ENCODE measurements at places on chromosomes 3 and 15. TPM values are rescaled to one million over a fixed set of nuclear protein-coding genes. Genes with fewer than 3 reads are reported as not detected.
A peak's percentile ranks its signal among the peaks of the same experiment; 100 is the strongest.

DNA sequence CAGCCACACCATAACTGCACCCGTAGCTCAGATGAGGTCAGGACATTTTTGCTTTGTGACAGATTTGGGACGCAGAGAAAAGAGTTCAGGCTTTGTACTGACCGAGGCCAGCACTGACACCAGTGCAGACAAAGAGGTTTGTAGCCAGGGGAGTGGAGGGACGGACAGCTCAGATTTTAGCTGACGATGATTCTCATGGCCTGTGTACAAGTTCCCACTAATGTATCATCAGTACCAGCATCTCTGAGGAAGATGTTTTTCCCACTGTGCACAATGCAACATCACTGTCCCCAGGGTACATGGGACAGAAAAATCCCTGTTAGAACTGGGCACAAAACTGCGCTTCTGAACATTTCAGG is 112.7 kb downstream of the SLCO3A1 start:
- DNase-seq = no peak

DNA sequence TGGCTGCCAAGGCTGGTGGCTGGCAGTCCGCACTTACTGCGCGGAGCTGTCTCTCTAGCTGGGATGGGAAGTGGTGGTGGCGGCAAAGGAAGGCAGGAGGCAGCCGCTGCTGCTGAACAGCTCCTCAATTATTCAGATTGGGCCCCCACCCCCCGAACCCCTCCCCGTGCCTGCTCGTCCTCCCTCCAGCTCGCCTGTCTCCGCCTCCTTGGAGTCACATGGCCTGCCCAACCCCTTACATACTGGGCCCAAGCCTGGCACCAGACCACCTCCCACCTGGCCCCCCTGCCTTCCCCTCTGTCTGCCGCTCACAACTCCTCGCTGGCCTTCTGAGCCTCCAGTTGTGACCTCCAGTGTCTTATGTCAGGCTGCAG is at the start of gene SLC7A14:
Gene SLC7A14 (minus strand): TSS at position 139 of the 374 bp plus-strand sequence. CDS start 59,139 bp downstream, outside the sequence.
- no peak for DNase-seq

- no peak for DNase-seq
These were observed 95.6 kb downstream of the SCAPER start for GRCh38 chr15:76809412-76810103.

DNA sequence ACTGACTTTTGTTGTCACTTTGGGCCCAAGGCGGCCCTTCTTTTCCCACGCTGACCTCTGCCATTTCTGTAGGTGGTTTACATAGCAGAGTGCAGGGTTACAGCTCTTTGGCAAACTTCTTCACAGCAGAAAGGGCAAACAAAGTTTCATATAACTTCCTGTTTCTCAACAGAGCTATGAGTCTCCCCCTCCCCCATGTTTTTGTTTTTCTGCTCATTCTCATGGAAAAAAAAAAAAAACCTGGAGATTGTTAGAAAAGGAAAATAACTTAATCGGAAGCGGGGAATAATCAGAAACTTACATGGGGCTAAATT is 342.0 kb upstream of the NR2F2 start:
- no peak for DNase-seq

Gene TMEM158
- 0.82 TPM for total RNA-seq

DNA sequence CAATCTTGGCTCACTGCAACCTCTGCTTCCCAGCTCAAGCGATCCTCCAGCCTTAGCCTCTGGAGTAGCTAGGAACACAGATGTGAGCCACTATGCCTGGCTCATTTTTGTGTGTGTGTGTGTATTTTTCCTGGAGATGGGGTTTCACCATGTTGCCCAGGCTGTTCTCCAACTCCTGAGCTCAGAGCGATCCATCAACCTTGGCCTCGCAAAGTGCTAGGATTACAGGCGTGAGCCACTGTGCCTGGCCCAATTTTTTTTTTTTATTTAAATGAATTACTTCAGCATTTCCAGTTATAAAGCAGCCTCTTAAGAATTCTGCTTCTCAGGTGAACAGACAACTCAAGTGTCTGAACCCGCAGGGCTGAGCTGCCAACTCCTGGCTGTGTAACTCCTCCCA is 20.1 kb upstream of the ST3GAL6 start:
- no peak for DNase-seq

GRCh38 chr3:124201786-124202185 is 209.9 kb upstream of the ROPN1 start:
- DNase-seq = no peak

GRCh38 chr3:58580826-58581327 is 3.7 kb upstream of the FAM107A start:
- peak; percentile 24 for DNase-seq

Gene CHDH
- 32.4 TPM for total RNA-seq

GRCh38 chr15:62736756-62737155 is 305.8 kb upstream of the TPM1 start:
- no peak for DNase-seq

- no peak for DNase-seq
These were observed 307.2 kb downstream of the FEZF2 start for GRCh38 chr3:62065985-62066693.

- DNase-seq = peak; percentile 67
These were observed 11.8 kb upstream of the HES1 start for GRCh38 chr3:194124193-194124592.

Gene MUC20
- total RNA-seq = 0.88 TPM

GRCh38 chr15:91099616-91099994 is 452 bp upstream of the SV2B start:
- no peak for DNase-seq

- no peak for DNase-seq
These were observed 47.5 kb downstream of the DNASE1L3 start for GRCh38 chr3:58163234-58163633.

DNA sequence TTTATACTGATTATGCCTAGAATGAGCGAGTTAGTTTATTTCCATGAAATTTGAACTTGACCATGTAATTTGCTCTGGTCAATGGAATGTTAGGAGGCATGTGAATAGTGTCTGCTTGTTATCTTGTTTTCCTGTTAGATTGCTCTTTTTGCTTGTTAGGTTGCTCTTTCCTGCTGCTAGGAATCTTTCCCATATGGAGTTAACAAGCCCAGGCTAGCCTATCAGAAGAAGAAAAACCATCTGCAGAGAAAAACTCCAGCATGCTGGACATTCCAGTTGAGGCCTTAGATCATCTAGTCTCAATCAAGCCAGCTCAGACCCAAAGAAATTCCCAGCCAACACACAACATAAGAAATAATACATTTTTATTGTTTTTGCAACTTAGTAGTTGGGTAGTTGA is 470.2 kb upstream of the AGTR1 start:
- no peak for DNase-seq

Gene ATRIP
- total RNA-seq = 15.9 TPM

All from Caco-2 (cell line).